ENCODE measurements at places on chromosomes 1 and 21.
A peak's percentile ranks its signal among the peaks of the same experiment; 100 is the strongest.

- DNase-seq = peak; percentile 24
Measured at GRCh38 chr1:110337704-110338308, 1.4 kb upstream of the RBM15 start.

GRCh38 chr1:235161685-235162327 lies 756 bp upstream of the RBM34 start:
- DNase-seq = no peak

DNA sequence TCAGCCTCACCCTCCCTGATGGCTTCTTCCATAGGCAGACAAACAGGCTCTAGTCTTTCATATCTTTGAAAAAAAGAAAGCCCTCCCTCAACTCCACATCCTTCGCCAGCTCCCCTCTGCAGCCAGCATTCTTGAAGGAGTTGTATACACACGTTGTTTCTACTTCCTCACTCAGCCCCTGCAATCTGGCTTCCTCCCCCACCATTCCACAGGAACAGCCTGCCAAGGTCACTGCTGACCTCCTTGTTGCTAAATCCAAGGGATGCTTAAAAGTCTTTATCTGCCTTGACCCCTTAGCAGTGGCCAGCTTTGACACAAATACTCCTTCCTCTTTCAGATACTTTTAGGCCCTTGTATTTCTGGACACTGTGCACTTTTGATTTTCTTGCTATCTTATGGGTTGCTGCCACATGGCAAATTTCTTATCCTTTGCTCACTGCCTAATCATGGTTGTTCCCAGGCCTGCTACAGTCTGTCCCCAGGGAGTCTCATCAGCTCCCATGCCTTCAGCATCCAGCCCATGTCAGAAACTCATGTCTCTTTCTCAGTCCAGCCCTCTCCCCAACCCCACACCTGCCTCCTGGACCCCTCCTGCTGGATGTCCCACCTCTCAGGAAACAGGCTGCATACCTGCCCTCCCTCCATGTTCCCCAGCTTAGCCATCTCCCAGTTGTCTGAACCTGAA lies 8.3 kb downstream of the FAM229A start:
- DNase-seq = no peak

- DNase-seq = no peak
Measured at GRCh38 chr21:39051588-39051949, 131.7 kb downstream of the PSMG1 start.

GRCh38 chr1:174815036-174815435 lies 184.7 kb upstream of the CACYBP start:
- DNase-seq = no peak

DNA sequence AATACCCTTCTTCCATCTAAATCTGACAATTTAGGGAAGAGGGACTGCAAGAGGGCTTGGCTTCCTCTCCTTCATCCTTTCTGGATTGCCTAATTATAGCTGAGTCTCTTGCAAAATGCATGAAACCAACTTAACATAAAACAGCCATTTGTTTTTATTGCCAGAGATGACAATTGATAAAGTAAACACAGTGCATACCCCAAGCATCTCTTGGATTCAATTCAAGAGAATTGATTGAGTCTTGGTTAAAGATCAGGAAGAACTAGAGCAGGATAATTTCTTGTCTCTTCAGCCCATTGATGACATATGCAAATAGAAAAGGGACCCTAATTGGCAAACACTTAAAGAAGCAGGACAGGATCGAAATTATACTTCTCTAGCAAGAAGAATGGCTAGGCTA lies 617.1 kb upstream of the PTBP2 start:
- no peak for DNase-seq

DNA sequence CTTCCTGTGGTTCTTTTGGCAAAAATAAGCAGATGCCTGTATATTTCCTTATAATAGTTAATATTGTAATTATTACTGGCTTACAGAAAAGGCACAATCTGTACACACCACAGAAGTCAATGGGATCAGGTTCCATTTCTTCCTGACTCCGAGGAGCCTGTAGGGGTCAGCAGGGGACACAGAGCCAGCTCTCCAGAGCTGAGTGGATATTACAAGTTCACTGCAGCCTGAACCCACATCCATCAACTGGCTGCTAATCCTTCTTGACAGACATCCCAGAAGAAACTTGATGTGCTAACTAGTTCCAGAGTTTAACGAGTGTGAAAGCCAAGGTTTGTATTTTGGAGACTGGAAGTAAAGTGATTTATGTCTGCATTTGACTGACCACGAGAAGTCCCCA lies 203.8 kb downstream of the LMX1A start:
- no peak for DNase-seq

GRCh38 chr1:39418236-39418635 lies 73.2 kb upstream of the BMP8A start:
- DNase-seq = no peak

GRCh38 chr1:223083831-223084230 lies 59.2 kb downstream of the TLR5 start:
- no peak for DNase-seq

DNA sequence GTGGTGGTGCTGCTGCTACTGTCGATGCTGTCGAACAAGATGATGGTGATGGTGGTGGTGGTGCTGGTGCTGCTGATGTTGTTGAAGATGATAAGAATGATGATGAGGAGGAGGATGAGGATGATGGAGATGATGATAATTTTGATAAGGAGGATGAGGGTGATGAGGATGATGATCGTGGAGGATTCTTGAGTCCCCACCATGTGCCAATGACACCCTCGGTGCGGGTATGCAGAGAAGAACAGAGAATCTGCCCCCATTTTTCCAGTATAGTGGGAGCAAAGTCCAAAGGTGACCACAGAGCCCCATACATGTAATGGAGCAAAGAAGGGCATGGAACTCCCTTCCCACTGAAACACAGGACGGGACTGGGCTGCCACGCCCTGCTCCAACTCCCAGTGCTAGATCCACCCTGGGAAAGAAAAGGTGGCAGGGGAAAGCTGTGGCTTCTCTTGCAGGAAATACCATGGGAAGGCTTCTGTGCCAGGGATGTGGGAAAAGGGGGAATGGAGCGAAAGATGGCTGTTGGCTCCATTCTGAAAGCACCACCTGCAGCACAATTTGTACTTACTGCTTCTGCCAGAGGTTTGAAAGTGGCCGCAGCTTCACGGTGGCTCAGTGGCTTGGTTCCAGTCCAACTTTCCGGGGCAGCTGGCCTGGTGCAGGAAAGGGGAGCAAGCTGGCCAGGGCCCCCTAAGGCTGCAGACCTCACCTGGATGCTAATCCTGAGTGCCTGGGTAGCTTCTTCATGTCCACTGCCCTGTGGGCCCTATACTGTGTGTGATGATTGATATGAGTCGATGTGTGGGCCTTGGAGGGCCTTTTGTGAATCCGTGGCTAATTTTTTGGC lies 387.2 kb upstream of the VAMP3 start:
- no peak for DNase-seq

- DNase-seq = no peak
Measured at GRCh38 chr1:218546314-218546713, 201.2 kb downstream of the TGFB2 start.

GRCh38 chr1:63804829-63805484 lies 31.1 kb downstream of the ROR1 start:
- DNase-seq = no peak

GRCh38 chr1:96997717-96998116 lies 276.1 kb downstream of the PTBP2 start:
- no peak for DNase-seq

DNA sequence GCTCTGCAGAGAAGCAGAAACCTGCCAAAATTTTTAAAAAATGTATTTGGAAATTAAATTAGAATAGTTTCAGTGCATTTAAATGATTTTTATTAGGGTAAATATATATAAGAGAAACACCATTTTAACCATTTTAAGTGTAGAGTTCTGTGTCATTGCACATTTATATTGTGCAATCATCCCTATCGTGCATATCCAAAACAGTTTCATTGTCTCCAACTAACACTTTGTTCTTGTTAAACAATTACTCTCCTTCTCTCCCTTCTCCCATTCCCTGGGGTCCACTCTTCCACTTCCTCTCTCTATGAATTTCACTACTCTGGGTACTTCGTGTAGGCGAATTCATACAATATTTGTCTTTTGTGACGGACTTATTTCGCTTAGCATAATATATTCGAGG lies 6.0 kb upstream of the OR2L8 start:
- DNase-seq = no peak

- DNase-seq = no peak
Measured at GRCh38 chr1:17081439-17081838, 27.6 kb upstream of the SDHB start.

GRCh38 chr1:52996653-52997052 lies 65.4 kb upstream of the PODN start:
- no peak for DNase-seq

GRCh38 chr1:58768971-58769808 lies 14.7 kb downstream of the JUN start:
- no peak for DNase-seq

DNA sequence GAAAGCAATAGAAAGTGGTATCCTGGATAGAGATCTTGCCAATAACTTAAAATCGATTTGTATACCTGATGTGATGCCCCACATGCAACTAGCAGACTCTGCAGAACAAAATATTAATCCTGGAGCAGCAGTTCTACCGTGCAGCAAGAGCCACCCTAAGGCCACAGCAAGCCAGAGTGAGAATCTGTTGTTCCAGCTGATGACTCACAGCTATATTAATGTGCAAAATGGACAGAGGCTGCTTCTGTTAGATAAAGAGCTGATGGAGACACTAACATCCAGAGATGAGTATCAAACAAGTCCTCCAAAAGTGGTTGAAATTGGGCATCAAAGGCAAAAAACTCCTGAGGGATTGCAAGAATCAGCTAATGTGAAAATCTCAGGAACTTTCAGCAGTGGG lies 127.8 kb downstream of the MACF1 start:
- DNase-seq = no peak

GRCh38 chr1:151284013-151284577 lies 2.0 kb downstream of the ZNF687 start:
- DNase-seq = no peak

DNA sequence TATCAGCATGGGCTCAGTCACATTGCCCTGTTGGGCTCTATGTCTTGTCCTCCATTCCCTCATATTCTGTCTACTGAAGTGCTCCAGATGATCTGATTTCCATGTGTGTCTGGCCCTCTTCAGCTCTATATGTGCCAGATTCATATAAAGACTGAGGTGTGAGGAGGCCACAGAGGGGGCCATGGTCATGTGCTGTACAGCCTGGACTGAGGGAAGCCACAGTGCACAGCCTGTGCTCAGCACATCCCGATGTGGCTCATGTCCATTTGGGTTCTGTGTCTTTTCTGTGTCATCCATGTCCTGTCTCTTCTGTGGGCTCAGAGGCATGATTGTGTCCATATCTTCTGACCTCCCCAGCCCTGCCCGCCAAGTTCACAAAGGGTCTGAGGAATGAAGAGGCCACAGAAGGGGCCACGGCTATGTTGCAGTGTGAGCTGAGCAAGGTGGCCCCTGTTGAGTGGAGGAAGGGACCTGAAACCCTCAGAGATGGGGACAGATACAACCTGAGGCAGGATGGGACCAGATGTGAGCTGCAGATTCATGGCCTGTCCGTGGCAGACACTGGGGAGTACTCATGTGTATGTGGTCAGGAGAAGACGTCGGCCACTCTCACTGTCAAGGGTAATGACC lies 97.0 kb downstream of the OBSCN start:
- no peak for DNase-seq

- DNase-seq = no peak
Measured at GRCh38 chr1:6545276-6546112, 8.8 kb downstream of the NOL9 start.

DNA sequence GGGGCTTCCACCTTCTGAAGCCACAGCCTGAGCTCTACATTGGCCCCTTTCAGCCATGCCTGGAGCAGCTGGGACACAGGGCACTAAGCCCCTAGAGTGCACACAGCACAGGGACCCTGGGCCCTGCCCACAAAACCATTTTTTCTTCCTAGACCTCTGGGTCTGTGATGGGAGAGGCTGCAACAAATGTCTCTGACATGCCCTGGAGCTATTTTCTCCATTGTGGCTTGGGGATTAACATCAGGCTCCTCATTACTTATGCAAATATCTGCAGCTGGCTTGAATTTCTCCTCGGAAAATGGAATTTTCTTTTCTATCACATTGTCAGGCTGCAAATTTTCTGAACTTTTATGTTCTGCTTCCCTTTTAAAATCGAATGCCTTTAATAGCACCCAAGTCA lies 795.7 kb downstream of the LTN1 start:
- no peak for DNase-seq

- DNase-seq = no peak
Measured at GRCh38 chr1:204287466-204287891, 72.2 kb downstream of the PLEKHA6 start.

- no peak for DNase-seq
Measured at GRCh38 chr1:111618961-111619634, 491 bp upstream of the RAP1A start.

- no peak for DNase-seq
Measured at GRCh38 chr1:226577401-226578180, 29.0 kb downstream of the STUM start.

GRCh38 chr1:178976541-178976940 lies 49.2 kb upstream of the FAM20B start:
- DNase-seq = no peak

- no peak for DNase-seq
Measured at GRCh38 chr1:167013108-167013929, 24.2 kb downstream of the MAEL start.

DNA sequence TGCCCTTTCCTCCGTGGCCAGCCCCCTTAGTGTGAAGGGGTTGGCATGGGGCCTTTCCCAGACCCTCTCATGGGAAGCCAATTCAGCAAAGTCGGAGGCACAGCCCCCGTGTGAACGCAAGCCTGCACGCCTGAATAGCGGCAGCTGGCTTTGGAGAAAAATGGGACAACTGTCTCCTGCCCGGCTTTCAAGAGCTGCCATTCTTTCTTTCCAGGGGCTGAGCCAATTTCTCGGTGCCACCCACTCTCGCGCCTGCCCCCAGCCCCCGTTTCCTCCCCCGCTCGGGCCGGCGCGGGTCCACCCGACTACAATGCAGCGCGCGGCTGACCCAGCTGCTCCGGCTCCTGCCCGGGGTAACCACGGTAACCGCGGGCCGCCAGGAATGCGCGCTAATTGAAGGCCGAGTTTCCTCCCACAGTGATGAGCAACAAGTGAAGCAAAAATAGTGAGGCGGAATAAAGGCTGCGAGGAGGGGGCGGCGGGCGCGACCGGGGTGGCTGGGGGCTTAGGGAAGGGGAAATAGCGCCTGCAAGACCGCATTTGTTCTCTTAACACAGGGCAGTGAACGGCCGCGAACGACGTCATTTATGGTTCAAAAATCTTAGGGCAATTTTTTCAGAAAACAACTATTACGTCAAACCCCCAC lies 27.8 kb downstream of the ILDR2 start:
- no peak for DNase-seq

DNA sequence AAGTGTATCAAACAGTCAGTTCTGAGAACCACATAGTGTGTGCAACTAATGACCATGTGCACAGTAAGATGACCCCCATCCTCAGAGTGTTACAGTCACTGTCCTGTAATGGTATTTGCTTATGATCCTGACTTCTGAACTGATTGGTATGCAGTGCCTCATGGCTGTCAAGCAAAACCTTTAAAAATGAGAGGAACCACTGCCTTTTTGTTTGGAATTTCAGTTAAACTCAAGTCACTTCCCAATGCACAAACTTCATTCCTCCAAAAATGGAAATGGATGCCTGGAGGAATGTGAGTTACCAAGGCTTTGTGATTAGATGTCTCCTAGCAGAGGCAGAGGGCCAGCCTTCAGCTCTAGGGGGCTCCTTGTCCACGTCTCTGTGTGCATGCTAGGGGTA lies 10.5 kb downstream of the C1orf198 start:
- DNase-seq = no peak

- DNase-seq = no peak
Measured at GRCh38 chr1:94741510-94741909, 78.6 kb upstream of the SLC44A3 start.

GRCh38 chr1:1022302-1023009 lies 2.5 kb downstream of the AGRN start:
- no peak for DNase-seq

GRCh38 chr1:166951050-166951449 lies 24.3 kb downstream of the ILDR2 start:
- DNase-seq = no peak

All from stimulated activated CD4-positive, alpha-beta T cell treated with anti-CD3 and anti-CD28 coated beads, TNF-alpha, amount 100 ng/mL, for 1 hour (primary cell).